Daoy (cell line): ENCODE measurements at places on chromosomes 5 and 9. TPM values are rescaled to one million over a fixed set of nuclear protein-coding genes. Genes with fewer than 3 reads are reported as not detected.

CYSTM1 gene
- total RNA-seq: 23.8 and 28.2 TPM in 2 replicates

PCDHB15 gene
- 0.21 and 0.86 TPM in 2 replicates for total RNA-seq

CNOT8 gene
- 70.3 and 89.9 TPM in 2 replicates for total RNA-seq

TAS2R1 gene
- total RNA-seq: not detected in 2 replicates

CCL21 gene
- total RNA-seq: not detected in 2 replicates

CARD19 gene
- 36.1 and 64.4 TPM in 2 replicates for total RNA-seq

NFIB gene
- total RNA-seq: 16.5 and 19.4 TPM in 2 replicates

TXNDC8 gene
- total RNA-seq: not detected in 2 replicates

NEUROG1 gene
- total RNA-seq: not detected in 2 replicates

TMEM267 gene
- total RNA-seq: 11.9 and 22.3 TPM in 2 replicates

ZNF462 gene
- 15.7 and 20.6 TPM in 2 replicates for total RNA-seq

RNF208 gene
- not detected in 2 replicates for total RNA-seq

NCS1 gene
- total RNA-seq: 40.7 and 49.6 TPM in 2 replicates

BAG1 gene
- total RNA-seq: 85.7 and 139 TPM in 2 replicates

LCN12 gene
- not detected in 2 replicates for total RNA-seq

ECSCR gene
- total RNA-seq: 0.23 and 2.4 TPM in 2 replicates

PCDHAC1 gene
- total RNA-seq: 1.6 and 3.1 TPM in 2 replicates

SLC6A3 gene
- not detected in 2 replicates for total RNA-seq

LRRC14B gene
- not detected in 2 replicates for total RNA-seq

EIF4EBP3 gene
- total RNA-seq: not detected in 2 replicates

AMBP gene
- 0.91 TPM in 1 of 2 replicates, not detected in the other for total RNA-seq

AP3B1 gene
- total RNA-seq: 39.0 and 71.8 TPM in 2 replicates

ADAMTS16 gene
- total RNA-seq: 10.7 and 11.6 TPM in 2 replicates

TMEM171 gene
- total RNA-seq: 1.5 and 4.6 TPM in 2 replicates

CCDC192 gene
- not detected in 2 replicates for total RNA-seq

PCDHGA1 gene
- 0.18 and 0.34 TPM in 2 replicates for total RNA-seq

CATSPER3 gene
- total RNA-seq: 0.06 TPM in 1 of 2 replicates, not detected in the other

SLC34A1 gene
- total RNA-seq: not detected in 2 replicates

NSD1 gene
- total RNA-seq: 25.4 and 45.7 TPM in 2 replicates

LRRTM2 gene
- 0.51 and 2.2 TPM in 2 replicates for total RNA-seq

RNF44 gene
- total RNA-seq: 9.5 and 10.4 TPM in 2 replicates

TAF9 gene
- total RNA-seq: 54.4 and 79.9 TPM in 2 replicates

NME5 gene
- total RNA-seq: 0.29 TPM in 1 of 2 replicates, not detected in the other

CARD9 gene
- total RNA-seq: 0.36 and 1.1 TPM in 2 replicates

PCDHA9 gene
- total RNA-seq: 0.11 and 0.51 TPM in 2 replicates

RLN2 gene
- total RNA-seq: not detected in 2 replicates

IZUMO3 gene
- total RNA-seq: not detected in 2 replicates

EIF4E1B gene
- not detected in 2 replicates for total RNA-seq

SPINK4 gene
- total RNA-seq: not detected in 2 replicates

GRXCR2 gene
- not detected in 2 replicates for total RNA-seq

EDIL3 gene
- total RNA-seq: 184 and 191 TPM in 2 replicates

PCA3 gene
- total RNA-seq: 0.06 TPM in 1 of 2 replicates, not detected in the other

PRDM9 gene
- not detected in 2 replicates for total RNA-seq

OTULINL gene
- total RNA-seq: 1.6 and 1.9 TPM in 2 replicates

PCDHB6 gene
- 0.69 and 2.9 TPM in 2 replicates for total RNA-seq

COL5A1 gene
- total RNA-seq: 131 and 135 TPM in 2 replicates

WASHC1 gene
- 3.8 and 8.8 TPM in 2 replicates for total RNA-seq

QRFP gene
- total RNA-seq: not detected in 2 replicates

ANKRD34B gene
- total RNA-seq: 0.06 TPM in 1 of 2 replicates, not detected in the other

PFN3 gene
- total RNA-seq: not detected in 2 replicates

TAF1L gene
- 0.03 and 0.23 TPM in 2 replicates for total RNA-seq

NAIP gene
- total RNA-seq: 0.57 and 1.9 TPM in 2 replicates

NRARP gene
- total RNA-seq: 3.5 and 10.0 TPM in 2 replicates

DND1 gene
- total RNA-seq: 0.69 and 1.4 TPM in 2 replicates

HSDL2 gene
- 49.9 and 55.0 TPM in 2 replicates for total RNA-seq

ISCA1 gene
- total RNA-seq: 53.1 TPM in 2 replicates

TAF11L10 gene
- total RNA-seq: not detected in 2 replicates

ROR2 gene
- 1.8 and 2.8 TPM in 2 replicates for total RNA-seq

SLC25A2 gene
- total RNA-seq: 0.11 and 1.8 TPM in 2 replicates
